GM13977 (cell line): ENCODE measurements at places on chromosomes 16 and 17.

- no peak for DNase-seq
These were observed 146.3 kb upstream of the FOXF1 start for GRCh38 chr16:86363836-86364618.

DNA sequence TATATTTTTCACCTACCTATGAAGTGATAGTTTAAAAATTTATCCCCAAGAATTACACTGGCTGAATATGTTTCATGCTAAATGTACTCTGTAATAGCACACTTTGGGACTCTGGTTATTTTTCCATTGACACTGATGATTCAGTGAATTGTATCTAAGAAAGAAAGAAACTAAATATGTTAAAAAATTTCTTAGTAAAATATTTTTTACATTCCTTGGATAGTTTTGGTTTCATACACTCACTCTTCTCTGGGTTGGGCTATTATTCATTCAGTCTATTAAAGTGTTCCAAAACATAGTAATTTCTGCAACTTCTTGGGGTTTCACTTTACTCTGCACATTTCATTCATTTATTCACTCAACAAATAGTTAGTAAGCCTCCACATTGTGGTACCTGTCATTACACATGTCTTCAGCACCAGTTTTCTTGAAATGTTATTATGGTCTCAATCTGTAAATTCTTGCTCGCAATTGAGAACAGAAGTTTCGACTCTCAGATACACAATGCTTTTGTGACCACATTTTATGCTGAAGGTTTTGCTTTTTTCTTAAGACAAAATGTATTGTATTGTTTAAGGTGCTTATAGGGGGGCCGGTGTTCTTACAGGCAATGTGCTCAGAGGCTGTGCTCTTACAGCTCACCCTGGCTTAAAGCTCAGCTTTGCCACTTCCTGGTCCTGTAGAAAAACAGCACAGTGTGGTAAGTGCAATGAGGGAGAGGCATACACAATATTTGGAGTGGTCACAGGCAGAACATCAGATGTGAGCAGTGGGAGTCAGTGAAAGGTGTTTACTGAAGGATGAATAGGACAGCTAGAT is 17.4 kb downstream of the CNTNAP4 start:
- DNase-seq: no peak

- DNase-seq: peak; percentile 56
These were observed 702 bp downstream of the TENT4B start for GRCh38 chr16:50153596-50154419.

GRCh38 chr16:31253642-31254045 is 6.1 kb upstream of the ITGAM start:
- DNase-seq: no peak

DNA sequence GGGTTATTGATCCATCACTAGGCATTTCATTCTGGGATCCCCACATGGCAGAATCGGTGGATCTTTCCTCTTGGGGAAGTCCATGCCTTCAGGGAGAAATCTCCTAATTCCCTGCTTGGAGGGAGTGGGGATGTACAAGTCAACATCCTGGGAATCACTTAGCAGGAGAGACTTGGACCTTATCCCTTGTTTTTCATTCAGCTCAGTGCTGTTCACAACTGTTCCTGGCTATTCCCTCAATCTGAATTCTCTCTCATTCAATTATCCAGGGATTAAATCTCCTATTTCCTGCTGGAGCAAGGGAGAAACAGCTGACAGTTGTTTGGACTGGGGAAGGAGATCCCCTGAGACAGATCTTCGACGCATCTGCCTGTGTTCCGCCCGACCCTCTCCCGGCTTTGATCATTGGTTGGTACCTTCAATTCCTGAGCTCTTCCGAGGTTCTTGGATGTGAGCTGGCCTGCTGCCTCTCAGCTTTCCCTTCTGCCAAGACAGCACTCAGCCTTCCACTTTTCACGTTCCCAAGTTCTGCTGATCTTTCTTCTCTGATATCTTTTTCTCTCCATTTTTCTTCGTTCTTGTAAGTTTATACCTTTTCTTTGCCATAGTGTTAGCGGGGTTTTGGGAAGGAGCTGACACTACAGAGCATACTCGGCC is 115.4 kb upstream of the GNAO1 start:
- no peak for DNase-seq

DNA sequence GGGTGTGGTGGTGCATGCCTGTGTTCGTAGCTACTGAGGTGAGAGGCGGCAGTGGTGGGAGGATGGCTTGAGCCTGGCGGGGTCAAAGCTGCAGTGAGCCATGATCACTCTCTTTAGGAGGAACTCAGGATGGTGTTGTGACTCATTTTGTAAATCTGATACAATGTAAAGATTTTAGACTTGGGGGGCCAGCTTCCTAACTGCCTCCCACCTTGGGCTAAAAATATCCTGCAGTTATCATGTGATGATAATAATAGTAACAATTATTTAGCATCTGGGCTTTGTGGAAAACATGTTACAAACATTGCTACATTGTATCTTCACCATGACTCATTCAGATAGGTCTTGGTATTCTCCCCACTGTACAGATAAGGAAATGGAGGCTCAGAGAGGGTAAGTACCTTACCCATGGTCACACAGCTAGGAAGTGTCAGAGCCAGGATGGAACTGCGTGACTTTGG is 7.4 kb downstream of the CTNS start:
- DNase-seq: no peak

DNA sequence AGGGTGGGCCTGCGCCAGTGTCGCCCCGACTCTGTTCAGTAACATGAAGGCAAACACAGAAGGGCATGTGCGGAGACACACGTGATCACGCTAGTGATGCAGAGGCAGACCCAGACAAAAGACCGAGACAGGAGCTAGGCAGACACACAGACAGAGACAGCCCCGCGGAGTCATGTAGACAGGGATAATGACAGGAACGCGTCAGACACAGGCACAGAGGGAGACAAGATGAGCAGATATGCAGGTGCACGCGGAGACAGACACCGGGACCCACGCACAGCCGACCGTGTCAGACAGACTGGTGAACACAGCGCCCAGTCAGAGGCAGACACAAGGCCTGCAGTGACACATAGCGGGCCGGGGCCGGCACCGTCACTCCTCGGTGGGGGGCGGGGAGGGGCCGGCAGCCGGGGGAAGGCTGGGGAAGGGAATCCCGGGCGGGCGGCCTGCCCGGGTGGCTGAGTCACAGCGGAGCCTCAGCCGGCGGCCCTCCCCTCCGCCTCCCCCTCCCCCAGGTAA is 7.4 kb downstream of the KDM6B start:
- DNase-seq: peak; percentile 72

DNA sequence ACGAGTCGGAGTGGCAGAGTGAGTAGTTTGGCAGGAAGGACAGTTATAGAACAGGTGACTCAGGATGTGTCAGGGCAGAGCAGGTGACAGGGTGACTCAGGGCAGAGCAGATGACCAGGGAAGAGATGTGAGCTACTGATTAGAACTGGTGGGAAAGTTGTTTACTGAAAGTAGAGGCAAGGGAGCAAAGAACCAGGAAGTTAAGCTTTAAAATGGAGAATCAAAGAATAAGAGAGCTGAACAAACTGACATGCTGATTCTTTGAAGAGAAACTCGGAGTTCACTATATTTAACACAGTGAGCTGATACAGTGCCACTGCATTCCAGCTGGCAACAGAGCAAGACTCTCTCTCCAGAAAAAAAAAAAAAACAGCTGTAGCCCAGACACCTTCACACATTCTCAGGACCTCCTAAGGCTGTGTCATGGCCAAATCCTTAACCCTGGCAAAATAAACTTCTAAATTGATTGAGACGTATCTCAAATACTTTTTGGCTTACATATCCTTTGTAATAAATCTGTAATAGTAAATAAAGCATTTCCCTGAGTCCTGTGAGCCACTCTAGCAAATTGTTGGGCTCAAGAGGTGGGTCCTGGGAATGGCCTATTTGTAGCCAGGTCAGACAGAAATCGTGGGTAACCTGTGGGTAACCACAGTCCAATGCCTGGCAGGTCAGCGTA is 12.3 kb upstream of the UBE2I start:
- DNase-seq: no peak

DNA sequence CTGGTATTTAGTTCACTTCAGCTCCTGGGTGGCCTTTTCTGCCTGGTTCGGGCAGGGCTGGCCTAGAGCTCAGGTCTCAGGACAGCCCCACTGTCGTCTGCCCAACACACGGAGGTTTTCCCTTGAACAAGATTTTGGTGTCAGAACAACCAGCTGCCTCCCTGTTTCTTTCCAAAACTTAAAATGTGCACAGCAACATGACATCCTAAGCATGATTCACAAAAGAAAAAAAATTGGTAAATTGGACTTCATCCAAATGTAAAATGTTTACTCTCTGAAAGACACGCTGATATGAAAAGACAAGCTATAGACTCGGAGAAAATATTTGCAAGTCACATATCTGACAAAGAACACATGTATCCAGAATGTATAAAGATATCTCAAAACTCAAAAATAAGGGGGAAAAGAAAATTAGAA is 197.8 kb upstream of the CHMP6 start:
- no peak for DNase-seq

GRCh38 chr17:28334171-28334570 is 1.1 kb downstream of the IFT20 start:
- no peak for DNase-seq

DNA sequence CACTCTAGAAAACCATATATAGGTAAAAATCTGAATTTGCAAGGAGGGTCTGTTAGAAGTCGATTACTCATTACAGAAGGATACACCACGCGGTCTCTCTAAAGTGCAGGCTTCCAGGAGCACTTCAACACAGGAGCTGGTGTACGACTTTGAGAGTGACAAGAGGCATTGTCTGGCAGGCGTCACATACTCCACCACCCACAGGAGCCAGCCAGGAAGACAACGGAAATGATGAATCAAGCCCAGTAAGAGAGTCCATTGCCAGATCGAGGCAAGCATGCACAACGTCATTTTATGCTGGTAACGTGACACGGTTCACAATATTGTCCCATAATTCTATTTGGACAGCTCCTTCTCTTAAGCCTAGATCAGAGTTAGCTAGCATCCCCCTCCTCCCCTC is 15.0 kb upstream of the CACNG4 start:
- no peak for DNase-seq

DNA sequence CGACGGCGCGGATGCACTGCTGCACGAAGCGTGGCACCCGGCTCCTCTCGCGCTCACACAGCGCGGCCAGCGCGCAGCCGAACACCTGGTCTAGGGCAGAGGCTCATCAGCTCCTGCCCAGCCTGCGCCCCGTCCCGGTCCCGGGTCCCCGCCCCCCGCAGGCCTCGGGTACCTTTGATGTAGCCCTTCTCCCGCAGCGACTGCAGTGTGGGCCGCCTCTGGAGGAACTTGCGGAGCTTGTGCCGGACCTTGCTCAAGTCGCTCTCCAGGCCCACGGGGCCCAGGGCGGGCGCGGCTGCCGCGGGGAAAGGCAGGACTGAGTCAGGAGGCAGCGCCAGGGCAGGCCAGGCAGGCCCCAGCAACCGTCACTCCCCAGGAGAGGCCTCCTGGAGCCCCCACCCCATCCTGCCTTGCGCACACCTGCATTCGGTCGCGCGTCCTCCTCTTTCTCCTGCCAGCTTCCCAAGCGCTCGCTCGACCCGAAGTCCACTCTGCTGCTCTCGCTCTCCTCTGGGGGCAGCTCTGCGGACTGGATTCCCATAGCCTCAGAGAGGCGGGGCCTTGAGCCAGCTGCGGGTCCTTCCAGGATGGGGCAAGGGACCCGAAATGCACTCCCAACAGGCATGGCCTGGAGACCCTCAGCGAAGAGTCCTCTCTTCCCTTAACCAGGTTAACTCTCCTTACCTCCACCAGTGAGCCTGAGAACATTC is 36.0 kb downstream of the ARHGAP27 start:
- no peak for DNase-seq

- DNase-seq: no peak
These were observed 81.1 kb upstream of the DNAH17 start for GRCh38 chr17:78658281-78658785.

GRCh38 chr16:35255186-35255803 is 1795.9 kb downstream of the TP53TG3F start:
- DNase-seq: no peak

- no peak for DNase-seq
These were observed 24.8 kb downstream of the MNT start for GRCh38 chr17:2376107-2376506.

GRCh38 chr16:56626685-56627084 is 1.1 kb downstream of the MT1E start:
- no peak for DNase-seq

DNA sequence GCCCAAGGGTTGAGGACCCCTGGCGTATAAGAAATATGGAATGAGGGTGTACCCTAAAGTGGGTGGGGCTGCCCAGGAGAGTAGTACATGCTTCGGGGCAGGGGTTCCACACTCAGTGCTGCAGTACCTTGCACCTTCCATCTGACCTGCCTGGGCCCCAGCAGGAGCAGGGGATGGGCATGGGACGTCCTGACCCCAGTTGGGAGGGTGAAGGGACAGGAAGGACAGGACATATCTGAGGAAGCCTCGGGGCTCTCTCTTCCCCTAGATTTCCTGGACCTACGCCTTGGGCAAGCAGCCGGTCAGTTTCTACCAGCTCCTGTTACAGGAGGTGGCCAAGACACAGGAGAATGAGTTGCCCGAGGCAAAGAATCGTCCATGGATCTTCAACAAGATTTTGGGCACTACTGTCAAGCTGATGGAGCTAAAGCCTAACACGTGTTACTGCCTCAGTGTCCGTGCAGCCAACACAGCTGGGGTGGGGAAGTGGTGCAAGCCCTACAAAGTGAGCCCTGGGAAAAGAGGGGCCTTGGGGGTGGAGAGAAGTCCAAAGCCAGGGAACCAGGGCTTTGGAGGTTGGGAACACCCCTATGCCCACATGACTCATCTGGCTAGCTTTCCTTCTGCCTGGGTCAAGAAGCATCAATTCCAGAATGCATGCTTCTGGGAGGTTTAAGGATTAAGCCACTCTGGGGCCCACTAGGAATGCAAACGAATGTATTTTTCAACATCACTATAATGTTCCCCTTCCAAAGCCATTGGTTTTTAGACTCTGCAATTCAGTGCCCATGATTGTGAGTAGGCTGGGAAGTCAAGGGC is 7.9 kb downstream of the FNDC8 start:
- no peak for DNase-seq

- peak; percentile 81 for DNase-seq
These were observed 882 bp downstream of the SCARF1 start for GRCh38 chr17:1644493-1645206.

- DNase-seq: no peak
These were observed 3.1 kb downstream of the CD300C start for GRCh38 chr17:74542727-74543383.

DNA sequence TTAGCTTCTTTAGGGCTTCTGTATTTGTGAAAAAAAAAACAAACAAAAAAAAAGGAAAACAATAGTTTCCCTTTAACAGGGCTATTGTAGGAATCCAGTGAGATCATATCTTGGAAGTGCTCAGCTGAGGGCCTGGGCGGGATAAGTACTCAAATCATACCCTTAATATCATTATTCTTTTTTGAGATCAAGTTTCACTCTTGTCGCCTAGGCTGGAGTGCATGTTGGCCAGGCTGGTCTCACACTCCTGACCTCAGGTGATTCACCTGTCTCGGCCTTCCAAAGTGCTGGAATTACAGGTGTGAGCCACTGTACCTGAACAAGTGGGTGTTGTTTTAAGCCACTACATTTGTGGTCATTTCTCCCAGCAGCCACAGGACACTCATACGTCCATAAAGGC is 87.0 kb downstream of the CDH13 start:
- no peak for DNase-seq

GRCh38 chr17:75758131-75758905 is 6.7 kb downstream of the GALK1 start:
- DNase-seq: no peak
